Stimulated activated CD4-positive, alpha-beta T cell treated with anti-CD3 and anti-CD28 coated beads, Interleukin-1b, Interleukin-23, amount 100 ng/mL, for 24 hours (primary cell): ENCODE measurements at places on chromosomes 13 and 19.

GRCh38 chr13:32737679-32738078, 151.4 kb downstream of the PDS5B start:
- DNase-seq: no peak

DNA sequence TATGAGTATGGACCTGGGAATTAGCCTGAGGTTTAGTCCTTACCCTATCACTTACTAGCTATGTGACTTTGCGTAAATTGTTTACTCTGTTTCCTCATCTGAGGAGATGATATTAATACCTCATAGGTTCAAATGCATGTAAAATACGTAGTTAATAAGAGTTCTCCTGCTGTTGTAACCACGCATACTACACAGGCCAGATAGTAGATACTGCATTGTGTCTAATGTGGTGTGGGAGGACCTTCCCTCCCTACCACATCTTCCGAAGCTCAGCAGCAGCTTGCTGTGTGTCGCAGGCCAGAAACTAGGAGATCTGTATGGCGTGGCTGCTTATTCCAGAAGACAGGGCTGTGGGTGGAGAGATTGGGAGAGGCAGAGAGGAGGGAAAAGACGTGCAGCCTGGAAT, 23.0 kb downstream of the GTF2F2 start:
- DNase-seq: no peak

DNA sequence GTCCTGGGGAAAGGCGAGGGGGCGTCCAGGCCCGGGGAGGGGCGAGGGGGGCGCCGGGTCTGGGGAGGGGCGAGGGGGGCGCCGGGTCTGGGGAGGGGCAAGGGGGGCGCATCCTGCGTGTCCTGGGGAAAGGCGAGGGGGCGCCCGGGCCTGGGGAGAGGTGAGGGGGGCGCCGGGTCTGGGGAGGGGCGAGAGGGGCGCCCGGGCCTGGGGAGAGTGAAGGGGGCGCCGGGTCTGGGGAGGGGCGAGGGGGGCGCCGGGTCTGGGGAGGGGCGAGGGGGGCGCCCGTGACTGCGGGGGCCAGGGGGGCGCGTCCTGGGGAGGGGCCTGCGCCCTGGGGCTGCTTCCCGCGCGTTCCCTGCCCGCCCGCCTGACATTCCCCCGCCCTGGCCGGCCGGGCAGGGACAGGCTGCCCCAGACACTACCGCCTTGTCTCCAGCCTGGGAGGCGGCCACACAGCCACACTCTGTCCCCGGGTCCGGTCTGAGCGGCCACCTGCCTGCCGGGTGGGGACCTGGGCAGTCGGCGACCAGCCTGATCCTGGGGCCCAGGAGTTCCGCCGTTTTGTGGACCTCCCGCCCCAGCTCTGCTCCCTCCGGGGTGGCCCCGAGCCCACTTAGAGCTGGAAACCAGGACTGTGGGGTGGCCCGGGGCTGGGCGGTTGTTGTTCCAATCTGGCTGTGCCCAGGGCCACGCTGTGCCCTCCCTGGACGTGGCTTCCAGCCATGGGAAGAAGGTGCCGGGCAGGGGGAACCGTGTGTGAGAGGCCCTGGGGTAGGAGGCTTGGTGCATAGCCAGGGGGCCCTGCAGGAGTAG, 11.8 kb downstream of the PALM start:
- no peak for DNase-seq

DNA sequence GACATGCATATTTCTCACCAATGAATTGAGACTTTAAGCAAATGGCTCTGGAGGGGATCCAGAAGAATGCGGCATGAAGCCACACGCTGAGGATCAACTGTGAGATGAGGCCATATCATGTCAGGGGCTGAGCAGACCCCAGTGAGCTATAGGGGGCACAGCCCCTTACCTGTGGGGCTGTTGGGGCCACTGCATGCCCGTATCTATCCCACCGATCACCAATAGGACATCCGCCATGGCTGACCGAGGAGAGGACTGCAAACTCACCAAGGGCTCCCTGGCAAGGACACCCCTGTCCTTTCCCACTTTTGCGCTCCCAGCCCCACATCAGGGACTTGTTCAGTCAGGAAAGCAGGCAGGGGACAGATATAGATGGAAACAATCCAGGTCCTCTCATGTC, 78.0 kb downstream of the SERP2 start:
- DNase-seq: no peak
